ENCODE measurements at places on chromosomes 7 and 10.

DNA sequence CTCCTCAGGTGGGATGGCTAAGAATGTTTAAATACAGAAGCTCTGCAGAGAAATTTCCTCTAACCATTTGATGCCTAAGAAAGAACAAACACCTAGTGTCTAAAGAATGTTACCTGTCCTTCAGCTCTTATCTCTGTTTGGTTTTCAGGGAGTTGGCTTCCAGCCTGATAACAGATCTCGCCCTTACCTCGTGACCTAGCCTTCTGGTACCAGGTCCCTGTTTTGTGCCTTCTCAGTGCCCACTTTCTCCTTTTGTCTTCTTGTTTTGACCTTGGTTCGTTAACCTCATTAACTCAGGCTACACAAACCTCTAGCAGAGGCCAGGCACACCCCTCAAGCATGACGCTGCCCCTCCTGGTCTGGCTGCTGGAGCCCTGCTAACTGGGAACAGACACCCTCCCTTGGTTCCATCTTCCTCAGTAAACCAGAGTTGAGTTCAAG, 16.1 kb upstream of the RAB11FIP2 start:
- no peak for DNase-seq

GRCh38 chr7:38229386-38229785, 44.0 kb downstream of the TARP start:
- DNase-seq = no peak

DNA sequence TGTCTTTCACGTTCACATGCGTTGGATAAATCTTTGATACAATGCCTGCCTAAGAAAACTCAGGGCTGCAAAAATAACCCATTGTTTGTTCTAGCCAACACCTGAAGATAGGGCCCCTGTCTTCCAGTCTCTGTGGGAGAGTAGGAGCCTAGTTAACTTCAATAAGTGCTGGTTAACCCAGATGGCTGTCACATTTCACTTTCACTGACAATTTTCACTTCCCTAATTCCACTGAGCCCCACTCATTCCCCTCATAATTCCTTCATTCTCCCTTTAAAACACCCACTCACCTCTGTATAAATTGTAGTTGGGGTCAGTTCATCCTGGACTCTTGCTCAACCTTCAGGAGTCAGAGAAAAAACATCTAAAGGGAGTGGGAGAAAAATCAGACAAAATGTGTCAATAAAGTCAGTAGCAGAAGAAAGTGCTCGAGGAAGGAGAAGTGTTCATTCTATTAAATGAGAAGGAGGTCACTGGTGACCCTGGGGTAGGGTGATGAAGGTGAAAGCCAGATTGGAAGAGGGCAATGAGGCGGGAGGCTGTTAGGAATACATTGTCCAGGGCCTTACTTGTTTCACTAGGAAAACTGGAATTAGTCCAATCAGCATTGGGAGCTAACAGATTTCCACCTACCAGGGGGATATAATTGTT, 51.2 kb upstream of the ABI1 start:
- DNase-seq = no peak

GRCh38 chr7:1931951-1932270, 261.8 kb downstream of the ELFN1 start:
- no peak for DNase-seq

DNA sequence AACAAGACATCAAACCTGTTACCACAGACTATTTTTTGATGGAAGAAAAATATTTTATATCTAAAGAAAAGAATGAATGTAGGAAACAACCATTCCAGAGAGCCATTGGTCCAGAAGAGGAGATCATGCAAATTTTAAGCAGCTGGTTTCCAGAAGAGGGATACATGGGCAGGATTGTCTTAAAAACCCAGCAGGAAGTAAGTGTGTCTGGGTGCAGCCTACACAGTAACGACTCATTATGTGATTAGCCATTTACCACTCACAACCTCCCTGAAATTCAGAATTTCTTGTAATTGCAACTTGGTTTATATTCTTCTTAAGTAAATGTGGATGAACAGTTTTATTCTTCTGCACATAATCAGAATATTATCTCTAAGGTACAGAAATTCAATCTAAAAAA, 46.2 kb downstream of the NOC3L start:
- no peak for DNase-seq

DNA sequence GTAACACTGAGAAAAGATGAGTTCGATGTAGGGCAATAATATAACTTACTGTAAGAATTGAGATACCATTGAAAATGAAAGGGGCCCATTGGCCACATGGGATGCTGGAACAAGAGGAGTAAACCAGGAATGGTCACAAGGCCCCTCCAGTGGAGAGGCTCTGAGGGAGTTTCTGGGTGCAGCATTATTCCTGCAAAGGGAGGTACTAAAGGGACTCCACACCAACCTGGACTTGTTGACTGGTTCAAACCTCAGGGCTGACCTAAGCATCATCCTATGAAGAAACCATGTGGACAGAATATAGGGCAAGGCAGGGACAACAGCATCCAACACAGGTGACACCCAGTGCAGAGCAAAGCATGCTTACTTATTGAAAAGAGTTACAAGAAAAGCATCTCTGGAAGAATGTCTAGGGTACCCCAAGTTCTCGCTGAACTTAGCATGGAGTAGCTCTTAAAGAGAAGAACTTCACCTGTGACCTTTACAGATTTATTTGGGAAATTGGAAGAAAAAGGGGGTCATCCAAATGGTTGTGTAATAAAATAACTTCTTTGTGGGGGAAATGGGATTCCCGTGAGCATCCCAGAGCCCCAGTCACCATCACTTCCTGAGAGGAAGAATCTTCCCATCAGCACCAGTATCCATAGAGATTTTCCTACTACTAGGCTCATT, 34.7 kb downstream of the PRSS2 start:
- DNase-seq = no peak

- no peak for DNase-seq
Measured at GRCh38 chr10:47247148-47248059, 52.6 kb upstream of the GDF10 start.

DNA sequence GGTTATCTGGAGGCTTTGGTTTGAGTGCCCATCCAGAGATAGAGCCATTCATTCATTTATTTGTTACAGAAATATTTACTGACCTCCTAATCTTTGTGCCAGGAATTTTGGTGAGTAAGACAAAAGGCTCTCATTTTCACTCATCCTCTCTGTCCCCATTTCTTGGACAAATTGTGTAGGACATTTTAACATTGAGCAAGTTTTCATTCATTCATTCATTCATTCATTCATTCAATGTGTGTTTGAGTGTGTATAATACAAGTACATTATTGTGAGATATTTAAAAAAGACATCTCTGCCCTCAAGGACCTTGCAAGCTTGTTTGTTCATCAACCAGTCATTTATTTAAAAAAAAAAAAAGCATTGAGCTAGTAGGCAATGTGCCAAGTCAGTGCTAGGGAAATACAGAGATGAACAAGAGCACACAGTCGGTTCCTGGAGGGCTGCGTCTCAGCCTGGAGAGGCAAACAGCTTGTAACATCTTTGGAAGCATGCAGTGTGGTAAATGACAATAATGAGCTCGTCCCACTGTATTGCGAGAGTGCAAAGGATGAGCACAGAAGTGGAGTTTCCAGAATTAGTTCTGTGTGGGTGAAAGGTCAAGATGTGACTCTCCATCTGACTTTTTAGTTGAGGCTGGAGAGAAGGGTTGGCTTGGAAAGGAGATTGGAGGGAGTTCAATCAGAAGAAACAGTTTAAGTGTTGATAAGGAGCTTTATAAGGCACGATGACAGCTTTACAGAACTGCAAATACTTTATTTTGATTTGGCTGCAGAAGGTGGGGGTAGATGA, 50.5 kb upstream of the HBP1 start:
- no peak for DNase-seq

DNA sequence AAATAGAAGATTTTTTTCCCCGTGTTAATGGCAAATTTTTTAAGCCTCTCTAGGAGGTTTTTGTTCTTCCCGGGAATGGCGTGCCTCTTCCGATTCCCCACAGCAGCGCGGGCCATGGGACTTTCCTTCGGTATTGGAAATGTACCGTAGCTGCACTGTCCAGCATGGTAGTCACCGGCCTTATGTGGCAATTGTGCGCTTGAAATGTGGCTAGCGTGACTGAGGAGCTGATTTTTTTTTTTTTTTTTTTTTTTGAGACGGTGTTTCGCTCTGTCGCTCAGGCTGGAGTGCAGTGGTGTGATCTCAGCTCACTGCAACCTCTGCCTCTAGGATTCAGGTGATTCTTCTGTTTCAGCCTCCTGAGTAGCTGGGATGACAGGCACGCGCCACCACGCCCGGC, 938 bp upstream of the TCTN3 start:
- DNase-seq = no peak

- DNase-seq = no peak
Measured at GRCh38 chr7:31892099-31892829, 177.9 kb downstream of the PDE1C start.

GRCh38 chr7:51135576-51135975, 181.0 kb downstream of the COBL start:
- no peak for DNase-seq

DNA sequence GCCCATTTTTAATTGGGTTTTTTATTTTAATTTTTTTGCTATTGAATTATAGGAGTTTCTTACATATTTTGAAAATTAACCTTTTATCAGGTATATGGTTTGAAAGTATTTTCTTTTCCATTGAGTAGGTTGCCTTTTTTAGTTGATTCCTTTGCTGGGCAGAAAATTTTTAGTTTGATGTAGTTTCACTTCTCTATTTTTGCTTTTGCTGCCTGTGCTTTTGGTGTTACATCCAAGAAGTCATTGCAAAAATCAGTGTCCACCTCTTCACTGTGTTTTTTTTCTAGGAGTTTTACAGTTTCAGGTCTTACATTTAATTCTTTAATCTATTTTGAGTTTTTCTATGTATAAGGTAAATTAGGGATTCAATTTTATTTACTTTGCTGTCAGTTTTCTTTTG, 129.8 kb upstream of the FERD3L start:
- DNase-seq = no peak

DNA sequence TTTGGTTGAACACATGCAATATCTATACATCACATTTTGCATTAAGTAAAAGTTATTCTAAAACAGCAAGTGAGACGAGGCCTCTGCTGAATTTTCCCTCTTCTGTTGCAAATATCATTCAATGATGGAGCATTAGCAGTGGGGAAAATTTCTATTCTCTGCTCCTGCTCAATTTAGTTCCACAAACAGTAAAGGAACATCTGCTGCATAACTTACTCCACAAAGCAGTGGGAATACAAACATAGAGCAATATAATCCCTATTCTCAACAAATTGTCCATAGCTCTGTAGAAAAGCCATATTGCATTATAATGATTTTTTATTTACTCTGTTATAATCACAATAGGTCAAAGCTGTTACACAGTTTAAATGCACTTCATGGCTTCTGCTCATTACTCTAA, 5.9 kb downstream of the AGR3 start:
- no peak for DNase-seq

GRCh38 chr7:75995996-75996395, 1.6 kb upstream of the TMEM120A start:
- DNase-seq = no peak

DNA sequence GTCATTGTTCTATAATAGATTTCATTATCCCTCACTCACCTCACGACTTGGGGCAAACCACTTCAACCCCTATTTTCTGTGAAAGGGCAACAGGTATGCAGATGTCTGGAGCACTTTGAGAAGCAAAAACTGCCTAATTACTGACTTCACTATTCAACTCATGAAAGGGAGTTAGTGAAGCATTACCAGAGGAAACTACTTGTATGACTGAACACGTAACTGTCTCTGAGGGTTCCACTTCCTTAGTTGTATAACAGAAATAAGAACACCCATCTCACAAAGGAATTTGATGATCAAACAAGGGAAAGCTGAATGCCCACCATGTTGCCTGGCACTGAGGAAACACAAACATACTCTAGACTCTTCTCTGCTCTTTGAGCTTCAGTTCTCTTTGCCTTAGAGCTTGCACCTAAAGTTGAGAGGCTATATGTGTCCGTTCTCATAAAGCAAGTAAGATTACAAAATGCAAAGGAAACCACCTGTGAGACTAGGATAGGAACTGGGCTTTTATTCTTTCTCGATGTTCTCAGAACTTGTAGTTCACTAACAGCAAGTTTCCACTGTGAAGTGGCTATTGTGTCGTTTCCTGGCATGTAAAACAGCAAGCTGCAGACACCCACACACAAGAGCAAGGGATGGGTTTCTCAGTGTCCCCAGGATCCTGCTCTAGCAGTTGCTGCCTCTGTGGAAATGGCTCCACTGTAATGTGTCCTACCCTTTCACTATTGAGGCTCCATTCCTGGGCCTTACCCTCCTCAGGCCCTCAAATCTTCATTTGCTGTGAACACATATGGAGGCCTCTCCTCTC, 2.6 kb downstream of the TMEM243 start:
- DNase-seq = peak; percentile 64

DNA sequence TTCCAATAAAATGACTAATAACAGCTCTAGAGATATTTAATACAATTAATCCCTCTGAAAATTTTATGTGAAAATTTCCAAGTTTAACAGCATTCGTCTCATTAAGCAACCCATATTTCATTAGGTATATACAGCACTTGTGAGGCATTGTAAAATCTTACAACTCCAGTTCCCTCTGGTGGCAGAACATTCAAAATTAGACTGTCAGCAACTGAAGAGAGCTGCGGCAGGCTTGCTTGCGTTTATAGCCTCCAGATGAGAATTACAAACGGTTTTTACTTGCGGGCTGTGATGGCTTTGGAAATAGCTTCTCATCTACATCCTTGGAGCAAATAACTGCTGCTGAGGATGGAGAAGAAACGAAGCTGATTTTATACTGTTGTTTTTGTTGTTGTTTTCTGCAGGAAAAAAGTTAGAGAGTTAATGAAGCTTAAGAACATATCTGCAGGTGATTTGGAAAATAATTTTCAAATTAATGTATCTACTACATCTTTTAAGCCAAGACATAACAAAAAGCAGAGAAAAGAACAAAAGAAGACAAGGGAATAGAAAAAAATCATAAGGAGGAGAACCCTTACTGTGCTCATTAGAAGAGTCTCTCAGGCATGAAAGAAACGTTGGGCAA, 171.3 kb downstream of the MAGI2 start:
- no peak for DNase-seq

DNA sequence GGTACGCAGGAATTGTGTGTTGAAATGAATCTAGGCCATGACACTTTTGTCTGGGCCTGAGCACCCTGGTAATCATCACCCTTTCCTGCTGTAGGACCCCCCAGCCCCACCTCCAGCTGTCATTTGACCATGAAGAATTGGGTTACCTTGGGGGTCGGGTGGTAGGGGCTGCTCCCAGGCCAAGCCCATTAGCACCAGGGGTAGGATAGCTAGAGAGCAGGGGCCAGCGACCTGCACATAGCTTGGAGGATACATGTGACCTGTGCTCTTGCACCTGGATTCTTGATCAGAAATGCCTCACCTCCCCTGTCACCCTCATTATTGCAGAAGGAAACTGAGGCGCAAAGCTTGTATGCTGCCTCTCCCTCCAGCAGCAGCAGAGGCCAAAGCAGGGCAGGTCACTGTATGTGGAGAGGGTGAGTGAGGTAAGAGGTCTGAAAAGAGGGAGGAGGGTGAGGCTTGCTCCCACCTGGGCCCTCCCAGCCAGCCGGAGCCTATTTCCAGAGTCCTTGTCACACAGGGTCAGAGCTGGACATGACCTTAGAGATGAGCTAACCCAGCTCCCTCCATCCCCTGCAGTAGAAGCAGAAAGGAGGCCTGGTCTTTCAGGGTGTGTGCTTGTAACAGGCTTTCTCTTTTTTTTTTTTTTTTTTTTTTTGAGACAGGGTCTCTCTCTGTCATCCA, 35.3 kb upstream of the ANKRD2 start:
- no peak for DNase-seq

GRCh38 chr7:2255145-2256139, 13.4 kb downstream of the NUDT1 start:
- no peak for DNase-seq

Data from CD8-positive, alpha-beta memory T cell (primary cell).